Keratinocyte (primary cell): ENCODE measurements at places on chromosomes 2 and 18.

- DNase-seq = no peak
Measured at GRCh38 chr18:29397536-29397935, 1220.6 kb upstream of the CDH2 start.

DNA sequence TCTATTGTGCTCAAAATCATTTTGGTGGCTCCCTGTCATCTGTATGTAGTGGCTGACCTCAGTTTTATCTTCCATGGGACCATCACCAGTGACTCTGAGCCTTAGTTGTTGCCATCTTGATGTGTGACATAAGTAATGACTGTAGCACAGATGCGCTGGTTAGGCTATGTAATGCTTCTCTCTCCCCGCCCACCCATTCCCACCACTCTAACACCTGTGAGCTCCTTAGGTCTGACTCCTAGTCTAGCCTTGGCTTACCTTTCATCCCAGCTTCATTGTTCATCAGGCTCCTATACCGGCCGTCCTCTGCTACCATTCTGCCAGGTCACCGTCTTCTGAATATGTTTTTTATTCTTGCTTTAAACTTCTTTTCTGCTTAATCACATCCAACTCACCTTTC, 17.2 kb downstream of the MYO1B start:
- no peak for DNase-seq

GRCh38 chr2:205218056-205218455, 464.2 kb upstream of the NRP2 start:
- DNase-seq = no peak

- peak; percentile 44 for DNase-seq
Measured at GRCh38 chr2:156666130-156666785, 230.1 kb downstream of the GPD2 start.

DNA sequence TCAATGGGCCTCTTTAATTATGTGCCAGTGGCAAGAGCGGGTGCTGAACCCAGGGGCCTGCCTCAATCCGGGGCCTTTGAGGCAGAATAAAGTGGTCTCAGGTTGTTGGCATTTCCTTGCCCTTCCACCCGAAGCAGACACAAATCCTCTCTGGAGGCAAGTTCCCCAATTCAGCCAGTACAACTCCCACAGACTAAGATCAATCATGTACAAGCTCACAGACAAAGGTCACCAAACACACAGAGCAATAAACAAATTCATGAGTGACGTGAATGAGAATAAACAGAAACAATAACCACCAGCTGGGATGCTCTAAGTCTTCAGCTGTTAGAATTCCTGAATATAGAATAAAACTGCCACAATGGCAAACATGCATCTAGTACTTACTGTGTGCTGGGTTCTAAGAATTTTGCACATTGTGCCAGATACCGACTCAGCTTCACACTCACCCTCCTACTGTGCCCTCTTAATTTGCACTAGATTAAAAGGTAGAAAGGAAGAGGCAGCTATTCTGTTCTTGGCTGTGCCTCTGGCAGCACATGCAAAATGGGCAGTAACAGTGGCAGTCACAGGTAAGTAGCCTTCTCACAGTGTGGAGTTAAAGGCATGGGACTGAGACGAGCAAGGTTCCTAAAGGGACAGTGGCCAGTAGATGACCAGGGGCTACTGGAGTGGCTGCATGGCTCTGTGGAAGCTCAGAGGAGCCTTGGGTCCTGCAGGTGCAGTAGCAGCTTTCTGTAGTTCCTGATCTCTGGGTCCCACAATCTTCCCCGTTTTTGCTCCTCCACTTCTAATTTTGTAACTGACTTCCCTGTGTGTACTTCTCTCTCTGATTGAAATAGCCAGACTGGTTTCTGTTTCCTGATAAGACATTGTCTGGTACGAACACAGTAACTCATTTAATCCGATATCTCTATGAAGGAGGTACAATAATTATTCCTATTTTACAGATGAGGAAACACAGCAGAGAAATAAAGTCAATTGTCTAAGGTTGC, 34.6 kb upstream of the IL1B start:
- DNase-seq = no peak

DNA sequence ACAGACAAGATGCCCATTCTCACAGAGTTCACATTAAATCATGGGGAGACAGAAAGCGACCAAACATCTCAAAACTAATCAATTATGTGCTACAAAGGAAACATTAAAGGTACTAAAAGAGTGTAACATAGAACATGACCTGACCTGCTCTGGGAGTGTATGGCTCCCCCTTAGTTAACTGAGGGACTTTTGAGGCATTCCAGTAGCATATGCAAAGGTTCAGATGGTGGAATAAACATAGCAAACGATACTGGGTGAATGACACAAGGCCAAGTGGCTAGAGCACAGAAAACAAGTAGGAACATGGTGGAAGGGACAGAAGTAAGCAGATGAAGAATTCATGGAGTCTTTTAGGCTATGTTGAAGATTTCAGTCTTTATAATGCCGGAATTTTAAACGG, 11.9 kb downstream of the PPP3R1 start:
- no peak for DNase-seq

DNA sequence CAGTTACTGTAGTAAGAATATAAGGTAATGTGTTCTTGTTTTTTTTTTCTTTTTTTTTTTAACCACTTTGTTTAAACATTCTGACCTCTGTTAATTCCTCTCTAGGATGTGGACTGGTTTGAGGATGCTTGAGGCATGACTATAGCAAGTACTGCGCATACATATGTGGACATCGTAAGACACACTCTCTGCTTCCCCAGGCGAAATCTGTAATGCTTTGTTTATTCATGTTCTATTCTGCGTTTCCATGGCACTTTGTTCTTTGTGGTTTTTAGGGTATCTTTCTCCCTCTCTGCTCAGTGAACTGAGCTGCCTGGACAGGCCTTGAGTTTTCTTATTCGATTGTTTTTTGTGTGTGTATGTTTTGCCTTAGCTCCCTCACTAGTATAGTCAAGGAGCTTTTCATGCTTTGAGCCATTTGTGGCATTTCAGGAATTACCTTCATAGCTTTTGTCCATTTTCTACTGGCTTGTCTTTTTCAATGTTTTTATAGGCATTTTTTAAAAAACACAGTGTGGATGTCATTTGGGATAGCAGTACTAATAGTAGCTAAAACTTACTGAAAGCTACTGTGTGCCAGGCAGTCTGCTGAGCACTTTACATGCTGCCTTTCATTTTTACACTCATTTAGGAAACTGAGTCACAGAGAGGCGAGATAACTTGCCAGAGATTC, 1.9 kb upstream of the SH3BP4 start:
- DNase-seq = peak; percentile 86

- no peak for DNase-seq
Measured at GRCh38 chr2:112026509-112026908, 28.6 kb upstream of the TMEM87B start.

GRCh38 chr2:154338352-154338967, 360.0 kb upstream of the KCNJ3 start:
- DNase-seq = no peak

DNA sequence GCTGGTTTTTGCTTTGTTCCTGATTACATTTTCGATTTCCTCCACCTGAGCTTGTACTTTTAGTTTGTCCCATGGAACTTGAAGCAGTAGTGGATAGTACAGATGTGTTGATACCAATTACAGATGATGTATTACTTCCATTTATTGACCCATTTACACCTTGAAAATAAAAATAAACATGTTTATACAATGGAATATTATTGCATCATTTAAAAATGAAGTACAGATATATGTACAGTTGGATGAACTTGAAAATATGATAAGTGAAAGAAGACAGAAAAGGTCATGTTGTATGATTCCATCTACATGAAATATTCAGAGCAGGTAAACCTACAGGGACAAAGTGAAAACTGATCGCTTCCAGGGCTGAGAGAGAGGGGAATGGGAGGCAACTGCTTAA, 160.3 kb upstream of the WDSUB1 start:
- no peak for DNase-seq

- DNase-seq = no peak
Measured at GRCh38 chr2:160223560-160223959, 23.5 kb upstream of the ITGB6 start.

- DNase-seq = no peak
Measured at GRCh38 chr2:80499095-80499494, 194.5 kb upstream of the LRRTM1 start.

DNA sequence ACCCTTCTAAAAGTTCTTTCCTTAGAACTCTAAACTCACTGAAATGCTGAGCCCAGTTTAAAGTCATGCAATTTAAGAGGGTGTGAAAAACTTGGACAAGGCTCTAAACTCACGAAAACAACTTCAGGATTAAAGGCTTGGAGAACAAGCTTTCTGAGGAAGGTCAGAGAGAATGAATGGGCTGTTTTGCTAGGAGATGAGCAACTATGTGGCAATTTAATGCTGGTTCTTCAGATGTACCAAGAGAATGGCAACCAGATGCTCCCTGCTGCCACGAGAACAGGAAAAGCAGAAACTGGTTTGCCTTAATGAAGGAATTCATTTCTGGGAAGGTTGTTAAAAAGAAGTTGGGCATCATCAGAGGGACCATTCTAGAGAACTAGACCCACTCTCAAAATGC, 77.8 kb upstream of the PMAIP1 start:
- DNase-seq = no peak

- DNase-seq = no peak
Measured at GRCh38 chr2:23691565-23691964, 235.4 kb downstream of the ATAD2B start.

GRCh38 chr18:9536354-9537152, 61.2 kb downstream of the RALBP1 start:
- DNase-seq = no peak

GRCh38 chr18:47979611-47980200, 49.2 kb upstream of the SMAD2 start:
- no peak for DNase-seq

GRCh38 chr2:73383036-73383435, 2.6 kb upstream of the ALMS1 start:
- no peak for DNase-seq

- no peak for DNase-seq
Measured at GRCh38 chr18:30465096-30465495, 577.4 kb downstream of the DSC3 start.

GRCh38 chr2:121365061-121365460, 80.1 kb upstream of the TFCP2L1 start:
- DNase-seq = no peak

- no peak for DNase-seq
Measured at GRCh38 chr18:26863122-26863879, 2.2 kb downstream of the AQP4 start.

DNA sequence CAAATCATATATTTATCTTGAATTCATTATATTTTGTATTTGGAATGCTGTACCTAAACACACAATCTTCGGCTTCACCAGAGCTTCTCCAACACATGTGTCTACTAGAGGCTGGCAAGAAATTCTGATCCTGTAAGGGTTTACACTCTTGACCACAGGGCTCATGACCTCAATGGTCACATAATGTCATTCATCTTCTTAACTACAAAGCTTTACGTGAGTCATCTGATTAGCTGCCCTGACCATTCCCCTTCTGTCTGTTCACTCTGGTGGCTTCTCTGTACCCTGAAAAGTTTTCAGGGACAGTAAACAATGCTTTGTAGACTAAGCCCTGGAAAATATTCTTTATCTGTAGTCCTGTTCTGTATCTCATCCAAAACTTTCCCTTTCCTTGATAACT, 423.9 kb downstream of the CMPK2 start:
- no peak for DNase-seq

- no peak for DNase-seq
Measured at GRCh38 chr2:178280244-178280852, 86.0 kb downstream of the OSBPL6 start.

DNA sequence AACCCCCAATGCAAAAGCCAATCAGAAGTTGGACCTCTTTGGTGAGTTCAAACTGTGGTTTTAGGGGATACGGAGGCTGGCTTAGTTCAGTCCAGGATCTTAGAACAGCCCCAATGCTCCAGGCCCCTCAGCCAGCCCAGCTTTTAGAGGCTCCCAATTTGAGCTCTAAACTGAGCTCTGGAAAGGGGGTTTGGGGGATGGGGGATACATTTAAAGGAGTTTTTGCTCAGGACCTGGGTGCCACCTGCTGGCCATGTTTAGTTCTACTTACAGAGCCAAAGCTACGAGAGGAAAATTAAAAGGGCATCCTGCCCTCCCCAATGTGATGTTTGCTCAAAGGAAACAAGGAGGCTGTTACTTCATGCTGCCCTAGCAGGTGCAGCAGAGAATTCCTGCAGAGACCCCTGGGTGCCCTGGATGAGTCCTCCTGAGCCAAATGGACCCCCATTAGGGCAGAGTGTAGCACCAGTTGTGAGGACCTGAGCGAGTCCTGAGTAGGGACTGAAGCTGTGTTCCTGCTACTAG, 15.9 kb upstream of the TMEM214 start:
- no peak for DNase-seq

DNA sequence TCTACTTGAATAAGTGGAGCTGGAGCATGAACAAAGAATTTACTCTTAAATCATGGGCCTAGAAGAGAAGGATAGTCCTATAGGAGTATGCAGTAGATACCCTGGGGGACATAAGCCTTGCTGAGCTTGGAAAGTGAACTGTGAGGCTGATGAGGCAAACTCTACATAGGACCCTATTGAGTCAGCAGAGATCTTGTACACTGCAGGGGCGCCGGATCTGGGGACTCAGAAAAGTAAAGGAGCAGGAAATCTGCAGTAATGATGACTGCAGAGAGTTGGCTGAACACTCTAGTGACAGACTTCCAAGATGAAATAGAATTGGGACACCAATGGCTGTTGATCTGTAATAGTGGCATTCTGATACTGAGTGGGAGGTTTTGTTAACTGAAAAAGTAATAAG, 543.7 kb downstream of the XIRP2 start:
- no peak for DNase-seq

DNA sequence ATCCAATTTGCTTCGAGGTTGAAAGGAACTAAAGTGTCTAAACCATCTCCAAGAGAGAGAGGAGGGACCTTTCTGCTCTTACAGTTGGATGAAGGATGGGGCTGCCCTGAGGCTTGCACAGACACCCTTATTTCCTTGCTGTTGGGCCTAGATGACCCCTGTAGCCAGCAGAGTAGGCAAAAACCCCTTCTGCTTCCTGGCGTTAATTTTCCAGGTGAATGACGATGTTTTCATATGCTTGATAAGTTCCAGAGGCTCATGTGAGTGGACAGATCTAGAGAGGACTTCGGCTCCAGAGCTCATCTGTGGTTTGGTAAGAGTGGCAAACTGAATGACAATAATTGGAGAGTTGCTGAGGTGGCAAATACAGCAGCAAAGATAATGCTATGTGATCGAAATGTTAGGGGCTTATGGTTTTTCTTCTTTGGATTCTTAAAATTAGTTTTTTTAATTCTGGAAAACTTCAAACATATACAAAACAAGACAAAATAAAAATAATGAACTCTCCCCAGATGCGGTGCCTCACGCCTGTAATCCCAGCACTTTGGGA, 98.6 kb upstream of the MAP4K3 start:
- no peak for DNase-seq

GRCh38 chr2:111697560-111697959, 186.4 kb downstream of the ANAPC1 start:
- DNase-seq = no peak

- DNase-seq = no peak
Measured at GRCh38 chr2:25842155-25842554, 36.1 kb downstream of the ASXL2 start.

- no peak for DNase-seq
Measured at GRCh38 chr2:239386001-239386670, 14.7 kb downstream of the HDAC4 start.

- no peak for DNase-seq
Measured at GRCh38 chr2:241009191-241009590, 10.8 kb downstream of the SNED1 start.
